ENCODE measurements at places on chromosomes 1 and 21.

DNA sequence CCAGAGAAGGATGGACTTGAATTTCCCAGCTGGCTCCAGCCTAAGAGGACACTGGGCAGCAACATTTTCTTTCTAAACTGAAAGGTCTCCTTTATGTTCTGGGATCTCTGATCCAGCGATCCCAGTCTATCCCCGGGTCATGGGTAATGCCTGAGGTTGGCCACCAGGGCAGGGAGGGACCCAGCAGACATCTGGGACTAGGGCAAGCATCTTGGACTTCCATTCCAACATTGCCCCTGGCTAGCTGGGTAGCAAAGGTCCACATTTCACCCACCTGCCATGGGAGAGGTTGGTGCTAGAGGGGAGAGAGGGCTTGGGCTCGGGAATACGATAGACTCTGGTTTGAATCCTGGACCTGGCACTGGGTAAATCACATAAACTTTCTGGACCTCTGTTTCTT is 84.6 kb downstream of the LRRN2 start:
- DNase-seq = no peak

DNA sequence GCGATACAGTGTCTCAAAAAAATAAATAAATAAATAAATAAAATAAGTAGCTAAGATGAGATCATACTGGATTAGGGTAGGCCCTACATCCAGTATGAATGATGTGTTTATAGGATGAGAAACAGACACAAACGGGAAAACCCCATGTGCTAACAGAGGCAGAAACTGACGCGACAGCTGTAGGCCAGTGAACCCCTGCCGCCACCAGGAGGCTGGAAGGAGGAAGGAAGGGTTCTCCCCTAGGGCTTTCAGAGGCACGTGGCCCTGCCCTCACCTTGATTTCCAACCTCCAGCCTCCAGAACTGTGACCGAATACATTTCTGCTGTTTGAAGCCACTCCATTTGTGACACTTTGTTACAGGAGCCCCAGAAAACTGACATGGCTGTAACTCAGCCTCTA is 38.5 kb downstream of the CHD5 start:
- no peak for DNase-seq

DNA sequence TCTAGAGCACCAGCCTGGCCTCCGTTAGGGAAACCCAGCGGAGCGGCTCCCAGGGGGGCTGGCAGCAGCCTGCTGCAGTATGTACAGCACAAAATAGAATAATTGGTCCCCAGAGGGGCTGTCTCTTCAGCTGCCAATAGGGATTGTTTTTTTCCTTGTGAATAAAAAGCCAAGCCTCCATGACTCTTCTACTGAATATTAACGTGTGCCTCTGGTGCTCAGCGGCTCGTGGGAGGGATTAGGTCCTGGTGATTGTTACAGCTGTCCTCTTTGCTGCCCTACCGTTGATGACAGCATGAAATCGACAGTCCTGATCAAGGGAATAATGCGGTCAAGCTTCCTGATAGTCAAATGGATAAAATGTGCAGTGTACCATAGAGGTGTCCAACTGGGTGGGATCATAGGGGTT is 190.7 kb upstream of the RUNX1 start:
- no peak for DNase-seq

GRCh38 chr1:79105500-79105899 is 99.0 kb upstream of the ADGRL4 start:
- no peak for DNase-seq

All from CD4-positive, alpha-beta T cell treated with Interferon alpha-2 for 1 hour (primary cell).